ENCODE measurements at places on chromosomes 7 and 10.
A peak's percentile ranks its signal among the peaks of the same experiment; 100 is the strongest.

DNA sequence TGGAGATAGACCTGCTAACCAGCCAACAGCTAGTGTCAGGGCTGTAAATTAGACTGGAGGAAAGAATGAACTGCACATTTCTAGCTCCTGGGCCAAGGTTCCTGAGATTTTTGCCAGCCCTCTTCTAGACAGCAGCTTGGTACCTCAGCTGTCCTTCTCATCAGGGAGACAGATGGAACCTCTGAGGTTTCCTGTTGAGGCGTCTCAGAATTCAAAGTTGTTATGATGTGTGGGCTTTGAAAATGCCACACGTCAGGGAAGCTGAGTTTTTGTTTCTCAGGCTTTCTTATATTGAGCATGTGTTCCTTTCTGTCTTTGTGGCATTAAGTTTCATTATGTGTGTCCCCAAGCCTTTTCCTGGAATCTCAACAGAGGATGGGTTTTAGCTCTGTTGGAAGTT is 736.6 kb downstream of the AUTS2 start:
- DNase-seq = no peak

DNA sequence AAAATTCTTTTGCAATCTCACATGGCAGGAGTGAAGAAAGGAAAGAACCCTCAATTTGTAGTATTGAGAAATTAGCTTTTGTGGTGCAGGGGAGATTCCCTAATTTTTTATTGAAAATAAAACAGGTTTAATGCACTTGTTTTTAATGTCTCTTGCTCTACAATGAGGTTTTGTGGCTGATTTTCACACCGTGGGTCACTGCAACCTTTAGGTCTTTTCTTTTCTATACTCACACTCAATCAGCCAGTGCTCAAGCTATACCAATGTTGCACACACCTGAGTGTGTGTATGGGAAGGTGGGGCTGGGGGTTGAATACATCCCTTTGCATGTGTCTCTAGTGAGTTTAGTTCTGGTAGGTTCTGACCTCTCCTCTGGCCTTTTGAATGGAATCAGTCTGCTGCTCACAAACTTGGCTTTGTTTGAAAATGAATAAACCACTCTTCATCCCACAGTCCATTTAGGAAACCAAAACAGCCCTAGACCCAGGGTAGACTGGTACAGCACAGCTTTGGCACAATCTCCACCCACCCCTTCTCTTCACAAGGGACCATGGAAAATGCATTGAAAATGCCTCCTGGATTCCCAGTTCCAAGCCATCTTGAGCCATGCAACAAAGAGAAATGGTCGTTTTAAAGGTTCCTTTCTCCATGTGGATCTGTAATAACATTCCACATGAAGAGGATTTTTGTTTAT is 411.5 kb downstream of the SFMBT2 start:
- no peak for DNase-seq

DNA sequence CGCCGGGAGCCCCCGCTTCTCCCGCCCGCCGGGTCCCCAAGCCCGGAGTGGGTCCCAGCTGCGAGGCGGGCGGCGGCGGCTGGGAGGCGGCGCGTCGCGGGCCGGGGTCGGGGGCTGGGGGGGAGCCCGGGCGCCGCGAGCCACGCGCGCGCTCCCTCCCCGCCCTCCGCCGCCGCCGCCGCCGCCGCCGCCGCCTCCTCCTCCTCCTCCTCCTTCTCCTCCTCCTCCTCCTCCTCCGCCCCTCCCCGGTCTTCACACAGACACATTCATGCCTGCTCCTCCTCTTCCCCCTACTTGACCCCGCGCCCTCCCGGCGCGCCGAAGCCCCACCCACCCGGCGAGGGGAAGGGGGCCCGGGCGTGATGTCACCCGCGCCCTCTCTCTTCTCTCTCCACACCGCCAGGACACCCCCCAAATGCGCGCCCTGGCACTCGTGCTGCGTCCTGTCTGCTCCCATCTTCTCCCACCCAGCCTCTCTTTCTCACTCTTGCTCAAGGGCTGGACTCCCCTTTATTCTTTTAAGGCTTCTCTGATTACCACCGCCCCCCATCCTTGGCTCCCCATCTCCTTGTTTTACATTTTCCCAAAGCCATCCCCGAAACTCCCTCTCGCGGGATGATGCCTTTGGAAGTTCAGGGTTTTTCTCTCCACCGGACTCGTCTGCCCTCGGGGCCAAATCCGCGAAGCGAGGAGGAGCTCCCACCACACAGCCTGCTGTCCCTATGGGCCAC is 967 bp upstream of the GLI3 start:
- peak; percentile 70 for DNase-seq

DNA sequence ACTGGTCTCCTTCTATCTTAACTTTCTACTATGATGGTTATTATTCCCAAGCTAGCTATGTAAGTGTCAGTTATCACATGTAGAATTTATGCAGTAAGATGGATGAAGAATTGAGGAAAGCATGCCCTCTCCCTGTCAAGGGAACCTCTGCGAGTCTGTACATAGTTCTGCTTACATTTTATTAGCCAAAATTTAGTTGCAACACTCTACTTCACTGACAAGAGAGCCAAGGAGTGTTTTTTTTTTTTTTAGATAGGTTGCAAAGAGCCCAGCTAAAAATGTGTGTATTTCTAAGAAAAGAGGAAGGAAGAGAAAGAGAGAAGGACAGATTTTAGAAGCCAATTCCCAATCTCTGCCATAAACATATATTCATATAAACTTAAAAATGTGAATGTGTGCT is 357.7 kb upstream of the LRRN3 start:
- no peak for DNase-seq

DNA sequence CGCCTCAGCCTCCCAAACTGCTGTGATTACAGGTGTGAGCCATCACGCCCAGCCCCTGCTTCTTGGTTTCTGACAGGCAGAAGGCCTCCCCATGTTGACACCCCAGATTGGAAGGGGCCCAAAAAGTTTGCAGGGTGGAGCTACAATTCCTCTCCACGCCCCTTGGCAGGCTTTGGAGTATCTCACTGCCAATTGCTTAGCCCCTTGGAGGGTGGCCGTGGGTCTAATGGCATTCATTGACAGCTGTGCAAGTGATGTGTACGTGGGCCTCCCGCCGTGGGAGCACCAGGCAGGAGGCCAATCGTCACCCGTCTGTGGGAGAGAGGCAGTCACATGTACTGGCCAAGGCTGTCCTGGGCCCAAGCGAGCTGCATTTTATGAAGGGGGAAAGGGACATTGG is 73.7 kb upstream of the PPIF start:
- no peak for DNase-seq

GRCh38 chr10:85545874-85546273 is 820.7 kb downstream of the GRID1 start:
- DNase-seq = no peak

DNA sequence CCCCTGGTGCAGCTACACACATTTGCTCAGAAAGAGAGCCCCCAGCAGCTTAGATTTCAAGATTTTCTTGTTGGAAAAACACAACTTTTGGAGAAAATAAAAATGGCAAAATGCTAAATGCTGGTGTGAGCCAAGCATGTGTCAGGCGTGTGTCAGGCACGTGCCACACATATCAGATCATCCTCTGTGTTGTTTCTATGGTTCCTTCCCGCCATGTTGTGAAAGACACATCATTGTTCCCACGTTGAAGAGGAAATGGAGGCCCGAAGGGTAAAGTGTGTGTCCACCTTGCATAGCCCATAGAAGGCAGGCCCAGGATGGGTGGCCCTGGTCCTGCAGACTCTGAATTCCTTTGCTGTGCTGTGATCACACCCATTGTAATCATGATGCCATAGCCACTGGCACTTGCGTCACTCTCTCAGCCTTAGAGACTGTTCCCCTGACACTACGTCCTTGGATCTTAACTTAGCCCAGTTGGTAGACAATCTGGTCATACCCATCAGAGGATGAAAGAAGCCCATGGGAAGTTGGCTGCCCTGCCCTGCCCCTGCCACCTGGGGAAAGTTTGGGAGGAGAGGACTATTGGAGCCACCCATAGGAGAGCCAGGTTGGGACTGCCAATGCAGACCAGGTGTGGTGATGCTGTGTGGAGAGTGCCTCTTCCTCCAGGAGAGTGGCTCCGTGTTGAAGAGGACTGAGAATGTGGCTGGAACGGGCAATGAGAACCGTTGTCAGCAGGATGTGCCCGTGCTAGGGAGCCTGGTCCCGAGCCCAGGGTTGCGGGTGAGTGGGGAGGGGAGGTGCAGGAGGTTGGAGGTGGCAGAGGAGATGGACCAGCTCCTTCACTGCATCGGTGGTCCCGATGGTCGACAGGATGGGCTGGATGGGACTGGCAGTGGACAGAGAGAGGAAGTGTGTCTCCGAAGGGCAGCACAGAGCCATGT is 65.6 kb upstream of the IGFBP3 start:
- DNase-seq = no peak

GRCh38 chr7:142150869-142151268 is 39.4 kb downstream of the MGAM2 start:
- DNase-seq = no peak

DNA sequence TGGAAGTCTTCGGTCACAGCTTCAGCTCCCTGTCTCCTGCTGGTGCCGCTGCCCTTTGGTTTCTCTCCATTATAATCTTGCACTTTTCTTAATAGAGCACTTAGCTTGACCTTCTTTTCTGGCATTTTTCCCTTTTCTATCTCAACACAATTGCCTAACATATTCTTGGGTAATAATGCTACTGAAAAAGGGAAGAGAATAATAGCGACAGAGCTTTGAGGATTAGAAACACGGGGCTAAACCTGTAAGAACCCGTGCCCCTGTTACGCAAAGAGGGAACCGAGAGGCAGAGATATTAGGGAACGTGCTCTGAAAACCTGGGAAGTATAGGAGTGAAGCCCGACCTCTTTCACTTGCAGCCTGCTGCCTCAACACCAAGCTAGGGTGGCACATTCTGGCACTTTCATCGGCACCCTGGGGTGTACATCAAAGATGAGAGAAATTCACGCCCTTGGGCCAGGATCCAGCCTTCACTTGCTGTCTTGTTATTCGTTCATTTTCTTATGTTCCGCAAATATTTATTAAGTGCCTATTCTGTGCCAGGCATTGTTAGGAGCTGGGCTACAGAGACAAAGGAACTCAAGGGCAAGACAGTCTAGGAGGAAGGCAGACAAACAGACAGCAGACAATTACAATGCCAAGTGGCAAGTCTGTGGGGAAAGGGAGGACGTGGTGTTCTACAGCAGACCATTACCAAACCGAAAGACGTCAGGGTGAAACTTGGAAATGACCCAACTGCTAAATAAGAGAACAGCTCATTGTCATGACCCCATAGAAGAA is 33.0 kb upstream of the GALNTL5 start:
- DNase-seq = no peak

- no peak for DNase-seq
These were observed 17.7 kb upstream of the PPIF start for GRCh38 chr10:79329529-79329928.

- no peak for DNase-seq
These were observed 132.6 kb upstream of the SHH start for GRCh38 chr7:155944901-155945300.

- DNase-seq = no peak
These were observed 2.6 kb upstream of the RPA3 start for GRCh38 chr7:7720750-7721621.

DNA sequence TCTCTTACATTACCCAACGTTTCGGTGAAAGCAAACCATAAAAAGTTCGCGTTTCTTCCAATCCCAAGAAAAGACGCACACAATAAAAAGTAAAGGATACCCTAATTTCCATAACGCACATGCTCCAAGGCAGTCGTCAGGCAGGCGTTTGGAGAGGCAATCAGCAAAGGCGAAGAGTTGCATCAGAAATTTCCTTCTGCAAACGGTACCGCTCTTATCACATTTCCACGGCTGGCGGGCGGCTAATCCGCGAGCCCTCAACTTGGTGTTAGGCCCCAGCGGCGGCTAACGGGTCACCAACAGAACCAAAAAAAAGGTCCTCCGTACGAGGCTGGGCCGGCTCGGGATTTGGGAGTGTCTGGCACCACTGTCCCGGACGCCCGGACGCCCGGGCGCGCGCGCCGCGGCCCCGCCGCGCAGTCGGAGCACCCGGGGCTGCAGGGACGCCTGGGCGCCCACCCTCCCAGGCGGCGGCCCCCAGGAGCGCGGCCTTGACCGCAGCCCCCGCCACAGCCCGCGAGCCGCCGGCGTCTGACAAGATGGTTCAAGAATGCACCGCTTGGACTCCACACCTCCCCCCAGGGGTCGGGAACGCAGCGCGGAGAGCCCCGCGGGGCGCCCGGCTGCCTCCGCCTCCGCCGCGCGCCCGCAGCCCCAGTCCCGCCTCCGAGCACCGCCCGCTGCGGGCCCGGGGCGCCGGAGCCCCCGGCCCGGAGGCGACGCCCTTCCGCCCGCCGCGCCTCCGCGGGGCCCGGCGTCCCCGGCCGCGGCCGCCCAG is 9.8 kb upstream of the GRB10 start:
- no peak for DNase-seq

DNA sequence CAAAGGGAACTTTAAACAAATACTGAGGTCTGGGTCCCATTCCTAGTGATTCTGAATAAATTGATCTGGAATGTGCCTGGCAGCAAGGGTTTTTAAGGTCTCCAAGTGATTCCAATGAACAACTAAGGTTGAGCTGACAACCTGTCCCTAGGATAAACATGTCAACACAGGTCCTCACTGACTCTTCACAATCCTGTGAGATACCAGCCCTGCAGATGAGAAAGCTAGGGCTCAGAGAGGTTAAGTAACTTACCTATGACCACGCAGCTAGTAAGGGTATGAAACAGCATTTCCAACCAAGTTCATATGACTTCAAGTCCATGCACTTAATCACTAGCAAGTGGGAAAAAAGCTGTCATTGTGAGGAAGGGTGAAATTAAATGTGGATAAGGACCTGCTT is 44.0 kb downstream of the SEM1 start:
- no peak for DNase-seq

GRCh38 chr7:12785473-12785872 is 98.0 kb downstream of the ARL4A start:
- no peak for DNase-seq

DNA sequence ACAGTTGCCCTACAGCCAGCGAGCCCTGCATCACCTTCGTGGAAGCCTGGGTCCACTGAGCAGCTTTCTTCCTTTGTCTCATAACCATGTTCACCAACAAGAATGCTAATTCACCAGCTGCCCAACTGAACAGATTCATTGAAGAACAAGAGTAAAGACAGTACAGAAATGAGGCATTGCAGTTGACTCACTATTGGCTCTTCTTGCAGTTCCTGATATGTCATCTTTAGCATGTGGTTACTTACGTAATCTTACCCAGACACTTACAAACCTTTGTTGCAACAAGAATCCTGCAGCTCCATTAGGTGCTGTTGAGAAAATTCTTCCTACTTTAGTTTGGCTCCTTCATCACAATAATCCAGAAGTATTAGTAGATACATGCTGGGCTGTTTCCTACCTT is 174.0 kb upstream of the TPK1 start:
- no peak for DNase-seq

Measured in colonic mucosa (tissue), 4 donors.